ENCODE measurements at places on chromosomes 11 and 22. TPM values are rescaled to one million over a fixed set of nuclear protein-coding genes. Genes with fewer than 3 reads are reported as not detected.

DDIAS gene
- total RNA-seq = 1.5 TPM

GRCh38 chr11:103344886-103345285 is 235.7 kb downstream of the DYNC2H1 start:
- no peaks in the 10 kb centered on the region for H3K4me1 ChIP-seq
- H3K4me3 ChIP-seq = no peak overlapping the region
- no peaks in the 10 kb centered on the region for H3K27me3 ChIP-seq
- H3K36me3 ChIP-seq = no peaks in the 10 kb centered on the region

GRCh38 chr11:93689240-93689639 is 27.8 kb downstream of the CEP295 start:
- H3K27me3 ChIP-seq = no peaks in the 10 kb centered on the region
- H3K4me3 ChIP-seq = no peak overlapping the region
- DNase-seq = no peak
- H3K4me1 ChIP-seq = no peaks in the 10 kb centered on the region

DNA sequence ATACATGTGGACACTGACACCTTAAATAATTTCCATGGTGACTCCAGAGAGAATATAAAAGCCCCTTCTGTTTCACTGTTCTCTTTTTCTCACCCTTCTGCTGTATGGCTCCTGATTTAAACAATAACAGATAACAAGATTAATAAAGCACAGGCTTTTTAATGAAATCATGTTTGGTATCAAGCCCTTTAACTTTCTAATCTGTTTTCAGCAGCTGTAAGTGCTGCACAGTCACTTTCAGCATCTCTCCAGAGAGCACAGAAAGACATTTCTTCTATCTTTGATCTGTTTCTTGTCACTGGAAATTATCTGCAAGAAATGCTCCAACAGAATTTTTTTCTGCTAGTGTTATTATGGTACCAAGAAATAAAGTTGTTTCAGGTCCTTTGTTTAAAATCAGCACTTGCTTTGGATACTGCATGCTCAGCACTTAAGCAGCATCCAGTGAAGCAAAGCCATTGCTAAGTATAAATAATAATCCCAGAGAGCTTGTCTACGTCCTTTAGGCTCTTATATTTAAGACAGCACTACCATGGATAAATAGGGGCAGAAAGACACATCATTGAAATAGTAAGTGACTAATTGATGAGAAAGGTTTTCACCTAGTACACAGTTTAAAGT is 134.2 kb upstream of the CARD18 start:
- no peak overlapping the region for H3K27ac ChIP-seq
- no peak overlapping the region for H3K4me3 ChIP-seq
- no peaks in the 10 kb centered on the region for H3K4me1 ChIP-seq

DNA sequence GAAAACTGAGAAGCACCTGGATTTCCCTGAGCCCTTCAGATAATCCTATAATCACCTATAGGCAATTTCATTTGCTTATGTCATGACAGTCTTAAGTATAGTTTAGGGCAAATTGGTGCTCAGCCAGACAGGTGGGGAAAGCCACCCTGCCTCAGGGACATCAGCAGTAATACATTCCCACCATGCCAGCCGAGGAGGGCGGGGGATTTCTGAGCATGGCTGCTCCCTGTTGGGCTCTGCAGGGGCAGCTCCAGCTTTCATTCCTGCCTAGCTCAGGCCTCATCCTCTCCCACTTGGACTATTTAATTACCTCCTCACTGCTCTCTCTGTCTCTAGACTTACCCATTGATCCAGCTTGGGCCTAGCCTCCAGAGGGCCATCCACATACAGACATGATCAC is 9.0 kb upstream of the DRD2 start:
- no peaks in the 10 kb centered on the region for H3K27me3 ChIP-seq
- no peak overlapping the region for H3K4me3 ChIP-seq
- no peak overlapping the region for H3K27ac ChIP-seq
- H3K4me1 ChIP-seq = no peaks in the 10 kb centered on the region
- no peaks in the 10 kb centered on the region for H3K36me3 ChIP-seq

ART5 gene
- 3.2 TPM for total RNA-seq

GRCh38 chr22:49761836-49762235 is 65.8 kb downstream of the BRD1 start:
- no peak for DNase-seq
- no peak overlapping the region for H3K27ac ChIP-seq
- H3K4me3 ChIP-seq = no peak overlapping the region
- H3K27me3 ChIP-seq = no peaks in the 10 kb centered on the region
- H3K4me1 ChIP-seq = no peaks in the 10 kb centered on the region
- H3K36me3 ChIP-seq = no peaks in the 10 kb centered on the region
